Osteoblast (primary cell): ENCODE measurements at places on chromosomes 13 and 19. TPM values are rescaled to one million over a fixed set of nuclear protein-coding genes. Genes with fewer than 3 reads are reported as not detected.

DNA sequence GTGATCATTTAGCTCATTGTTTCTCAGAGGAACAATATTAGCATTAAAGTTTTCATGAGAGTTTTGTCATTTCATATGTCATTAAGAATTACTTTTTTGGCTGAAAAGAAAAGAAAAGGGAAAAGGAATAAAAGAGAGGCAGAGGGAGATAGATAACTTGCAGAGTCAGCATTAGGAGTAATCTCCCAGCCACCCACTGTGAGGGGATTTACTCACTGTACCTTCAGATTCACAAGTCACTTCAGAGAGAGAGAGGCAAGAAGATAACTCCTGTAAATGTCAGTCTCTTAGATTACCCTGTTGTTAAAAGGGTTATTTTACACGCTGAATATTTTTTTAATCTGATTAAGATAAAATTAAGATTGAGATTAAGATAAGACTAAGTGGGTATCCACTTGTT lies 125.2 kb downstream of the POU4F1 start:
- H3K4me1 ChIP-seq = no peaks in the 10 kb centered on the region
- H3K27me3 ChIP-seq = no peaks in the 10 kb centered on the region
- no peak overlapping the region for H3K27ac ChIP-seq
- no peak overlapping the region for H3K4me3 ChIP-seq
- no peak for DNase-seq

Gene SYNE4
- total RNA-seq = under 0.01 TPM in 1 of 2 replicates, not detected in the other

- no peaks in the 10 kb centered on the region for H3K36me3 ChIP-seq
- DNase-seq = peak; percentile 65
- no peak overlapping the region for H3K4me3 ChIP-seq
- peak overlapping the region; percentile 63 for H3K27ac ChIP-seq
- no peaks in the 10 kb centered on the region for H3K27me3 ChIP-seq
- H3K4me1 ChIP-seq = peaks cover 42% of the 10 kb centered on the region
Observed at GRCh38 chr19:16342002-16342715, 17.5 kb downstream of the KLF2 start.

DNA sequence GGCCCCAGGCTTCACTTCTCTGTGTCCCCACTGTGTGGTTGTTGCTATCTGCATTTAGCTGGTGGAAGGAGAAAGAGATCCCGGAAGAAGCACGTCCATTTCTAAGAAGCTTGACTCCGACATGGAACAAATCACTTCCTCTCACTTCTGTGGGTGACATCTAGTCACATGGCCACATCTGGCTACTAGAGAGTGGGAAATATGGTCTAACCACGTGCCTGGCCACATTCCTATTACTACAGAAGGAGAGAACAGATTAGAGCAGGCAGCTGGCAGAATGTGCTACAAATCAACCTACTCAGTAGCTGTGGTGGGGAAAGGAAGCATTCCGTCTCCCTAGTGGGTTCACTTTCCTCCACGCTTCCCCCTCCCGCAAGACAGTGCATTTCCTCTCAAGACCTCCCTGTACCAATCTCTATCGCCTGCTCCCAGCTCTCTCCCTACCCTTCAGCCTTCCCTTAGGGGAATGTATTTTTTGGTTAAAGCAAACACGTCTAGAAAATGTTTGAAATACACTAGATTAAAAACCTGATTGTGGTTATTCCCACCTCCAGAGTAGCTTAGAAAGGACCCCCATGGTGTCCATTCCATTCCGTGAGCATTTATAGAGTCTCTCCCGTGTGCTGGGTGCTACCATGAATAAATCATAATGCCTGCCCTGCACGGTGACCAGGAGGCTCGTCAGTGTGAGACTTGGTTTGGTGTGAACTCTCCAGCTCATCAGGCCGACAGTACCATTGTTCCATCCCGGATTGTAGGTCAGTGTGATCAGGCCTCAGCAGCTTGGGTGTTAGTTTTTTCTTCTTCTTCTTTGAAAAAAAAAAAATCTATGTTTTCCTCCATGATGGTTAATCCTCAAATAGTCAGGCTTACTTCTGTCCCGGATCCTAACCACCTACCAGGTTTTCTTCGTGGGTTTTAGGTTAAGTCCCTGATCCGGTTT lies 8.0 kb upstream of the AMER2 start:
- H3K4me1 ChIP-seq = no peaks in the 10 kb centered on the region
- DNase-seq = no peak
- no peak overlapping the region for H3K27ac ChIP-seq
- no peak overlapping the region for H3K4me3 ChIP-seq
- peaks cover 3% of the 10 kb centered on the region for H3K27me3 ChIP-seq

Gene RNF17
- total RNA-seq = under 0.01 TPM in 1 of 2 replicates, not detected in the other

DNA sequence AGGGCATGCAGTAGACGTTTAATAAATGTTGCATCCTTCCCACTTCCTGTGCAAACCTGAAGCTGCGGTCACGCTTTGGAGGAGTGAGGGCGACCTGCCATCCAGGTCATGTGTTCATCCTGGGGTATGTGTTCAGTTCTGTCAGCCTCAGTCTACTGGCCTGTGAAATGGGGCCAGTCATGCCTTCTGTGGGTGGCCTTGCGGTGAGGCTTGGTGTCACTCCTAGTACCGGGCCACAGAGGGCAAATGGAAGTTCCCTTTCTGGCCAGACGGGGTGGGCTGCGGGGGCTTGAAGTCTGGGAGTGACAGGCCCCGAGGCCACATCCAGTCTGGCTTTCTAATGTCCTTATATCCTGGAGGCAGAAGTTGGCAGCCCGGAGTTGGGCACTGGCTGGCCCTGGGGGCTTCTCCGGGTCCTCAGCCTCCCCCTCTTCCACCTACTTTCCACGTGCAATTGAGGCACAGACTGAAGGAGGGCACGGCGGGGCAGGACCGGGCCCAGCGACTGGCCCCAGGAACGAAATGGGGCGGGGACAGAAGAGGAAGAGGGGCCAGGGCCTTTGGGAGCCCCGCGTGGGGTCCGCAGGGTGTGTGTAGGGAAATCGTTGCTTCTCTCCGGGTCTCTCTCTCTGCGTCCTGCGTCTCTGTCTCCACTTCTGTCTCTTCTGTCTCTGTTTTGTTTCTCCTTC lies 11.1 kb downstream of the PDE4A start:
- peaks cover 8% of the 10 kb centered on the region for H3K27me3 ChIP-seq
- H3K27ac ChIP-seq = no peak overlapping the region
- H3K4me3 ChIP-seq = peak overlapping the region; percentile 73
- peak; percentile 90 for DNase-seq
- H3K36me3 ChIP-seq = no peaks in the 10 kb centered on the region

DNA sequence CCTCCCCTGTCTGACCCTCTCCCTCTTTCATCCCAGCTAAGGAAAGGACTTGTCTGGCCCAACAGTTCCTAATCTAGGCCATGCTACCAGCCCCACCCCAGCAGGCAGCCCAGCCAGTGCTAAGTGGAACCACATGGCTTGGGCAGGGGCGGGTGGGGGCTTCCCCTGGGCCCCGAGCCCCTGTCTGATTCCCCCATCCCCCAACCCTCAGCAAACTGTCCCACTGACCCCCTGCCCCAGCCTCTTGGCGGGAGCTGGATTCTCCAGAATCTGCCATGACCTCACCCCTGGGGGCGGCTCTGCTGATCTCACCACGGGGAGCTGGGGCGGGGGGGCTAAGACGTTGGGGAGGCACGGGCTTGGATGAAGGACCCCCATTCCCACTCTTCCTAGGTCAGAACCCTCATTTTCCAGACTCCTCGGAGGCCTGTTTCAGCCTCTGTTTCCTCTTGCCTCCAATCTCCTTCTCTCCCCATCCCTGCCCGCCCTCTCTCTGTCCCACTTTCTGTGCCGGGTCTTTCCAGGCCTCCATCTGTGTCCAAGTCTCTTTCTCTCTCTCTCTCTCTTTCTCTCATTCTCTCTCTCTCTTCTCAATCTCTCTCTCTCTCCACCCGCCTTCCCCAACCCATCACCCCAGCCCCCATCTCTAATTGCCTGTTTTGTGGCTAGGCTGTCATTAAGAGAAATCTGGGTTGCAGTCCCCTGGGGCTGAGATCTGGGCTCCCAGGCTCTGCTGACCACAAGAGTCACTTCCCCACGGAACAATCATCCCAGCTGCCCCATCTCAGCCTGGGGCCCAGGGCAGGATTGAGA lies 2.7 kb downstream of the COL5A3 start:
- H3K4me1 ChIP-seq = peaks cover 31% of the 10 kb centered on the region
- H3K4me3 ChIP-seq = no peak overlapping the region
- no peaks in the 10 kb centered on the region for H3K36me3 ChIP-seq

GRCh38 chr19:7618348-7618747 lies 11.0 kb downstream of the XAB2 start:
- no peaks in the 10 kb centered on the region for H3K27me3 ChIP-seq
- no peaks in the 10 kb centered on the region for H3K4me1 ChIP-seq
- H3K36me3 ChIP-seq = peaks cover 19% of the 10 kb centered on the region
- H3K4me3 ChIP-seq = no peak overlapping the region
- no peak overlapping the region for H3K27ac ChIP-seq
